NCI-H345 (cell line): ENCODE measurements at places on chromosomes 5 and 9.

GRCh38 chr5:152532714-152533113 is 127.6 kb upstream of the NMUR2 start:
- DNase-seq = peak; percentile 79

- DNase-seq = no peak
These were observed 346.1 kb downstream of the RASEF start for GRCh38 chr9:82716821-82717220.

GRCh38 chr5:88708021-88708420 is 175.0 kb downstream of the MEF2C start:
- DNase-seq = no peak

DNA sequence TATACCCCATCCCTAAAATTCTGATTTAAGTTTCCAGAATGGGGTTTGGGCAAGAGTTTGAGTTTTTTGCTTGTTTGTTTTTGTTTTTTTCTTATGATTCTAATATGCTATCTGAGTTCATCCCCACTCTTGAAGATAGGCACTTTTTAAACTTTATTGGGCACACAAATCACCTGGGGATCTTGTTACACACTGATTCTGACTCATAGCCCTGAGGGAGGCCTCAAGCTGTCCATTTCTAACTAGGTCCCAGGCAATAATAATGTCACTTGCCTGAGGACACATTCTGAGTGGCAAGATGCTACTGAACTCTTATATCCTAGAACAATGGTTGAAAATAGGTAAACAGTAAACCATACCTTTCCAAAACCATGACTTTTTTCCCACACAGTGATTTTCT is 22.8 kb upstream of the ABLIM3 start:
- peak; percentile 42 for DNase-seq

DNA sequence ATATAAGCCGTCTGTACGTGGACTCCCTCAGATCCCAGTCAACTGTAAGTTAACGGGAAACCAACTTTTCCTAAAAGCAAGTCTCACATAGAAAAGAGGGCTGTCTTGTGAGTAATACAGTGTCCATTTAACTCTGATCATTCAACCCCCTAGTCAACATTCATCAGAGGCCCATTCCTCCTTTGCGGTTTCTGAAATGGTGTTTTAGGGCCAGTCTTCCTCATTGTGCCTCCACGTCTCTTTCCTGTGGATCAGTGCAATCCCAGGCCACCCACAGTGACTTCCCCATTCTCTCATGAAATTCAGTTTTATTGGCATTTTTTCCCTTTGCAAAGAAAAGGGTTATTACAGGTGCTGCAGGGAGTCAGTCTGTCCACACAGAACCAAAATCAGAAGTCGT is 261.8 kb downstream of the NR3C1 start:
- no peak for DNase-seq

DNA sequence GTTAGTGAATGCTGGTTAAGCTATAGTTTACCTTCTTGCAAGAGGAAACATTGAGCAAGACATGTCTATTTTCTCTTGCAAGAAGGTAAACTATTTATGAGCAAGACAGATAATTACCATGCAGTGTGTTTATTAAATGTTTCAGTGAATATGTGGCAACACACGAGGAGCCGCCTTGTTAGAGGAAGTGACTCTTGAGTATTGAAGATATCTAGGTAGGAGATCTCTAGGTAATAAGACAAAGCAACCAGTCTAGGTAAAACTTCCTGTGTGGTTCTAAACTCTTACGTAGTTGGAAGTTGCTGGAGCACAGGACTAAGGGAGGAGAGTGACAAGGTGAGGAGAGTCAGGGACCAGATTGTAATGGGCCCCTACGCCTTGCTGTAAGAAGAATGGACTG is 16.8 kb downstream of the SKP2 start:
- DNase-seq = no peak

GRCh38 chr5:100110497-100110896 is 424.7 kb upstream of the FAM174A start:
- DNase-seq = no peak

- DNase-seq = no peak
These were observed 38.3 kb downstream of the DNAJB5 start for GRCh38 chr9:35027860-35028259.

DNA sequence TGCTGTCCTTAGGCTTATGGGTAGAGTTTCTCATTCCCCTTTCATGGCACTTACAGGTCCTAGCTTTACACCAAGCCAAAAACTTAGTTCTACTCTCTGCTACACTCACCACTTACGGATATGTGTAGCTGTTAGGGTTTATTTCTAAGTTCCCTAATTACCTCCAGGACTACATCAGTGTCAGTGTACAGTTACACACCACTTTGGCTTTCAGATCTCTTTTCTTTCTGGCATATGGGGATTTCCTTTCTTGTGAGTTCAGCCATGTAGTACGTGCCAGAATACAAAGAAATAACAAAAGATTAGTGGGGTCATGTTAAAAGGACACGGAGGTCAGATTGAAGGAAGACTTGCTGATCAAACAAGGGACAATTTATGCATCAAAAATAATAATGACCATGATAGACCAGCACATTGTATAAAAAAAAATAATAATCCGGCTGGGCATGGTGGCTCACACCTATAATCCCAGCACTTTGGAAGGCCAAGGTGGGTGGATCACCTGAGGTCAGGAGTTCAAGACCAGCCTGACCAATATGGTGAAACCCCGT is 41.8 kb downstream of the LYRM7 start:
- no peak for DNase-seq

GRCh38 chr5:39675676-39676075 is 250.9 kb upstream of the DAB2 start:
- DNase-seq = no peak

- DNase-seq = peak; percentile 59
These were observed at the start of gene SH3PXD2B for GRCh38 chr5:172454358-172455086. SH3PXD2B (minus strand) TSS chr5:172454525; CDS start chr5:172454352, 173 bp downstream.

GRCh38 chr5:42970636-42971559 is 69.2 kb downstream of the ANXA2R start:
- no peak for DNase-seq

GRCh38 chr9:95880021-95880690 is 4.7 kb downstream of the ERCC6L2 start:
- no peak for DNase-seq

GRCh38 chr9:77585335-77585786 is 62.8 kb downstream of the GNA14 start:
- no peak for DNase-seq

GRCh38 chr5:125298746-125299379 is 552.4 kb upstream of the ZNF608 start:
- no peak for DNase-seq

DNA sequence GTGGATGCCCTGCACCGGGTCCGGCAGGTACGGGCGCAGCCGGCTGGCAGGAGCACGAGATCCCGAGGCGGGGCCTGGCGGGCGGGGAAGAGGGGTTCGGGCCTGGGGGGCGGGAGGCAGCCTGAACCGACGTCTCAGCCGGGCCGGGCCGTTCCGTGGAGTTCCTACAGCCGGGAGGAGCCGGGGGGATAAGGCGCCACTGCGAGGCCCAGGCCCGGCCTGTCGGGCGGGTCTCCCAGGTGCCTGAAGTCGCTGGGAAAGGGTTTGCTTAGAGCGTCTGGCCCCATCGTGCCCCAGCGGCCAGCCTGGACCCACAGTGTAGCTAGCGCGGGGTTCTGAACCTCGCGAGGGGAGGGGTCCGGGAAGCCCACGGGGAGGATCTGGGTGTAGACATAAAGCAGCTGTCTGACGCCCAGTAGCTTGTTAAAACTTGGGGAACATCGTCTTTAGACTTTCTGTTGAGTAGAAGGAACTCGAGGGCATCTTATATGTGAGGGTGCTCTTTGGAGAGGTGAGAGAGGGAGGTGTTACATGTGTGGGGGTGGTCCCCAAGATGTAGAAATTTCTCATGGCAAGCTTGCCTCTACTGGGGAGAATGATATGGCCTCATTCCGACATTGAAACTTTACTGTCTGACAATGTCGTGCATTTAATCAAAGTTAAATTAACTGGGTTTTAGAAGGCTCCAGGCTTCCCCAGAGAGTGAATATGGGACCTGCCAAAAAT is 524 bp downstream of the FUBP3 start:
- DNase-seq = no peak

GRCh38 chr9:13324988-13325387 is 45.5 kb upstream of the MPDZ start:
- DNase-seq = no peak

- DNase-seq = no peak
These were observed 436.7 kb downstream of the CETN3 start for GRCh38 chr5:89972901-89973300.

DNA sequence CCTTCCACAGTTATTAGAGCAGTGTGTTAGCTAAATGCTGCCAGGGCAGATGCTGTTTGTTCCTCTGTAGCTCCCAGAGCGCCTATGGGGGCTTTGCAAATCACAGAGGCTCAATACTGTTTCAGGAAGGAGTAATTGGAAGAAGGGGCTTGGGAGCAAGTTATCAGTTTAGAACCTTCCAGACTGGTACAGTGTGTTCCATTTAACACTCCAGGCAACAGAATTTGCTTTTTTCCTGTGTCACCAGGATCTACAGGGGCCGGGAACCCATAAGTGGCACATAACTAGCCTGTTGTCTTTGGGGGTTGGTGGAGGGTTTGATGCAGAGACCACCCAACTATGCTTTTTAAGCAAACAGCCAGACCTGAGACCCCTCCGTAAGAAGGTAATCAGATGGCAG is 307.3 kb upstream of the KCNN2 start:
- no peak for DNase-seq

DNA sequence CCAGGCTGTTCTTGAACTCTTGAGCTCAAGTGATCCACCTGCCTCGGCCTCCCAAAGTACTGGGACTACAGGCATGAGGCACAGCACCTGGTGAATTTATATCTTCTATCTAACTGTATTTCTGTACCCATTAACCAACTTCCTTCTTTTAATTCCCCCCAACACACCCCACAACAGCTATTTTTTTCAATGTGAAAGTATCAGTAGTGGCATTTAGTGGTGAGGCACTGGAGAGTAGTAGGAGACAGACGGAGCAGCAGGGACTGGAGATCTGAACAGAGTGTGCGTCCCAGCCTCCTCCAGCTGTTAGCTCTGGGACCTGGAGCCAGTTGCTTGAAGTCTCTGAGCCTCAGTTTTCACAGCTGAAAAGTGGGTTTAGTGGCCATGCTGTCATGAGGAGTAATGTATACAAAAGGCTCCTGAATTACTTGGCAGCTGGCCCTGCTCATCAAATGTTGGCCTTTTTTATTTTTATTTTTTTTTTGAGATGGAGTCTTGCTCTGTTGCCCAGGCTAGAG is 11.0 kb upstream of the EEIG1 start:
- no peak for DNase-seq

- no peak for DNase-seq
These were observed 45.7 kb downstream of the FXN start for GRCh38 chr9:69081261-69081660.

DNA sequence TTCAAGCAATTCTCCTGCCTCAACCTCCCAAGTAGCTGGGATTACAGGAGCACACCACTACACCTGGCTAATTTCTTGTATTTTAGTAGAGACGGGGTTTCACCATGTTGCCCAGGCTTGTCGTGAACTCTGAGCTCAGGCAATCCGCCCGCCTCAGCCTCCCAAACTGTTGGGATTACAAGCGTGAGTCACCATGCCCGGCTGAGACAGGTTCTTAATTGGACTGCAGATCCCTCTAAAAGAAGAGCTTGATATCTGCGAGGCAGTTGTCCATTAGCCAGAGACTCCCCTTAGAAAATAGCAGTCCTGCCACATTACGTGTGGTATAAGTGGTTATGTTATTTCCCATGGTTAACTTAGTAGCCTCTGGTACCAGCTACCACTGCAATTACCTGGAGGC is 46.6 kb upstream of the NPR3 start:
- no peak for DNase-seq

DNA sequence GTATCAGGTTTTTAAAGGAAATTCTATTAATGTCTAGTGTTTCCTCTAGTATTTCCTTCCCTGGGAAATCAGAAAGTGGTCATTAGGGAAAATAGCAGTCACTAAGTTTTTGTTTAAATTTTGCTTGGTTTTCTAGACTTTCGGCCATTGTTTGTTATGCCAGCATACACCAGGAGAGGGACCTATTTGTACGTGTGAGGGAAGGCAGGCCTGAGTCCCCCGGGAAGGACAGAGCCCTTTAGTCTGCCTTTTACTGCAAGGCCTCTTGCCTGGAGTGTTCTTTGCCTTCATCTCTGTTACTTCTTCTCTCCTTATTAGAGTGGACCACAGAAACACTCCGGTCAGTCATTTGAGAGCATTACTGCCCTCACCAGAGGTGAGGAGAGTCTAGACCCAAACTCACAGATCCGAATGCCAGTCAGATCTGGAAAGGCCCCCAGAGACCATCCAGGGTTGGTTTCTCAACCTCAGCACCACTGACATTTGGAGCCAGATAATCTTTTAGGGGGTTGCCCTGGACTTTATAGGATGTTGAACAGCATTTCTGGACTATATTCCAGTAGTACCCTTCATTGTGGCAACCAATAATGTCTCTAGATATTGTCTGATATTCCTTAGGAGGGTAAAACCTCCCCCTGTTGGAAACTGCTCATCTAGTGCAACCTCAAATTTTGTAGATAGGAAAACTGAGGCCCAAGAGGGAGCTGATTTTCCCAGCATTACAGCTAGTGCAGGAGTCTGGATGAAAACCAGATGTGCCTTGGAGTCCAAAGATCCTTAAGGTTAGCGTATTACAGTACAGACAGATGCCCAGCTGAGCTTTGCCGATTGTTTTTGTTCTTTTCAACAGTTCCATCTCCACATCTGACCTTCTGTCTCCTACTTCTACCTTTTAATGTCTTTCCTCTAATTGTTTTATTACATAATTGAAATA is 93.0 kb upstream of the NIPAL4 start:
- no peak for DNase-seq

GRCh38 chr9:108783731-108784495 is 71.9 kb downstream of the ACTL7B start:
- no peak for DNase-seq

DNA sequence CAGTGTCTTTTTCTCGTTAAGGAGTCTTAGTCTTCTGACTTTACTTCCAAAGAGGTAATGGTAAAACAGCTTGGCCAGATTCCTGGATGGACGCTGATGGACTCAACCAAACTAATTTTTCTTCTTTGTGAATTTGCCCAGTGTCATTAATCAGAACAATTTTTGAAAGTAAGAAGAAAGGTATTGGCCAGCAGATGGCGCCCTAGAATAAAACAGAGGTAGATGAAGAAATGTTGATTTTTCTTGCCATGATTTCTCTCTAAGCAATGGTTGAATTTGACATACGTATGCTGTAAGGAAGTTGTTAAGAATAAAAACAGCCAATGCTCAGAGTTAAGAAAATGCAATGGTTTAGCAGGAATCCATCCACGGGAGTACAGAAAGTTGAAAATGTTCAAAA is 500.0 kb downstream of the DIRAS2 start:
- DNase-seq = peak; percentile 65

DNA sequence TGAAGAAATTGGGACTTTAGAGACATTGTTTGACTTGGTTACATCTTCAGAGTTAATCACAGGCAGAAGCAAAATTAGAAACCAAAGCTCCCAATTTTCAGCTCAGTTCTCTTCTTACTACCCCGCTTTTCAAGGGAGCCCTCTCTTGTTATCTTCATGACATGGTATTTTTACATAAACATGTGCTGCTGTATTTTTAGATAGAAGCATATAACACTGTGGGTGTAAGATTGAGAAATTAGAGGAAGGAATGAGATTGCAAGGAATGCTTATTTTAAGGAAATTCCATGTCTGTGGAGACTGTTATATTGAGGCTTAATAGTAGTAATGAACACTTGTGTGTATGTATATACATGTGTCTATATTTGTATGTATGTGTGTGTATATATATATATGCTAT is 401.6 kb downstream of the TMEM232 start:
- no peak for DNase-seq
